ENCODE measurements at places on chromosomes 2 and 18.

GRCh38 chr2:215391531-215391930 is 44.3 kb downstream of the FN1 start:
- DNase-seq: no peak

GRCh38 chr2:29662861-29663260 is 258.5 kb downstream of the ALK start:
- DNase-seq: no peak

GRCh38 chr2:10266133-10266620 is 36.5 kb upstream of the HPCAL1 start:
- DNase-seq: no peak

DNA sequence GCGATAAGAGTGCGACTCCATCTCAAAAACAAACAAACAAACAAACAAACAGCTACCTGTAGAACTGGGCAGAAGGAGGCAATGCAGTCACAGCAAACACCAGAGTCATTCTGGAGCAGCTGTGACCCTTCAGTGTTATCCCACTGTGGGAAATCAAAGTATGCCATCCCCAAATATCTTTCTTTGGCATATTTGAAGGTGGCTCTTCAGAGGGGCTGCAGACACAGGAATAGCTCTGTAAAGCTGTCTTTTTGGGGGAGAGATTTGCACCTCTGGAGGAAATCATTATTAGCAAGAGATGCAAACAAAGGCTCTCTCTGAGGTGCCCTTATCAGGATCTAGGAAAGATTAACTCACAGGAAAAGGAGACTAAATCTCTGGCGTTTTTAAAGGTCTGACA is 98.5 kb upstream of the XPO1 start:
- DNase-seq: no peak

- no peak for DNase-seq
Measured at GRCh38 chr2:163859951-163860350, 124.1 kb upstream of the FIGN start.

- no peak for DNase-seq
Measured at GRCh38 chr18:44733069-44733753, 52.5 kb downstream of the SETBP1 start.

- DNase-seq: no peak
Measured at GRCh38 chr2:107001964-107002696, 116.2 kb upstream of the ST6GAL2 start.

- DNase-seq: no peak
Measured at GRCh38 chr2:8003462-8004075, 678.3 kb upstream of the ID2 start.

GRCh38 chr2:10466801-10467200 is 18.7 kb upstream of the ODC1 start:
- DNase-seq: no peak

- no peak for DNase-seq
Measured at GRCh38 chr18:55384551-55385275, 203.3 kb downstream of the TCF4 start.

DNA sequence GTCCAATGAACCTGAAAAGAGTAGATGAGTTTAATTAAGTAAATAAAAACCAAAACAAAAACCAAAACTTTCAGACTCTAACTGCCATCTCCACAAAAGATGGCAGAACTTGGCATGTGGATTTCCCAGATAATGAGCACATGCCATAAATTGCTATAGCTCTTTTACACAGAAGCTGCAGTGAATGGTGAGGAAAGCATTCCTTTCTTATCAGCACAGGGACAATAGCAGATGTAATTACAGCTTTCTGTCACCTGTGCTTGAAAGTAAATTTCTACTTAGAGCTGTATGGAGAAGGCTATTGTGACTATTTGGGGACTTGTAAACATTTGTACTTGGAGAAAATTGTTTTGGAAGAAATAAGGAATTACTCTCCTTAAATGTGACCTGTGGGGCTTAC is 378.4 kb downstream of the RPRM start:
- DNase-seq: no peak

DNA sequence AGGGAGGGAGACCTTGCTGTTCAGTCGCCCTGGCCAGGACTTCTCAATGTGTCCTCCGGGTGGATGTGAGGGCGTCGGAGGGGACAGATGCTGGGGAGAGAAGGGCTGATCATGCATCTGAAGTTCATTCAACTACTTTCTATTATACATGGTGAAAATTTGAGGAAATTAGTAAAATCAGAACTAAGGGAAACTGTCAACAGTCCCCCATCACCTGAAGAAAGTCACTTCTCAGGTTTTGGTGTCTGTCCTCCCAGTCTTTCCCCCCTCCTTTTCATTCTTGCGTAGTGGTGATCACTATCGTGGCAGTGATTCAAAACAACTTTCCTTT is 17.4 kb upstream of the ACKR3 start:
- peak; percentile 62 for DNase-seq

DNA sequence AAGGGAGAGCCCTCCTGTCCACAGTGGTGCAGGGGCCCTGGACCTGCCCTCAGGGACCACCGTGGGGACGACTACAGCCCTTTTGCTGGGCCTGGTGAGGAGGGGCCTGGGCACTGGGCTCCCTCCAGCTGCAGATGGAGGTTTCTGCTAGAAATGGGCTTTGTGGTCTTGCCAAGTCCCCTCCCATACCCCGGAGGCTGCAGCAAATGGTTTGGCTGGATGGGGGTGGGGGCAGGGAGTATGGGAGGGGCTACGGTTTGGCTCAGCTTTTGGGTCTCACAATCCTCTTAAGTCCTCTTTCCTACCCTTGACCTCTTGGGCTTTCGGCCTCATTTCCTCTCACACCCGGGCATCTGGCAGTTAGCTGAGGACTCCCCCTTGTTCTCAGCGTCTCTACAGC is 21.7 kb downstream of the TET3 start:
- no peak for DNase-seq

GRCh38 chr2:151774506-151774905 is 40.2 kb upstream of the NEB start:
- DNase-seq: no peak

GRCh38 chr2:128727914-128728313 is 409.2 kb upstream of the HS6ST1 start:
- DNase-seq: no peak

- no peak for DNase-seq
Measured at GRCh38 chr18:57956491-57956890, 87.5 kb upstream of the NEDD4L start.

DNA sequence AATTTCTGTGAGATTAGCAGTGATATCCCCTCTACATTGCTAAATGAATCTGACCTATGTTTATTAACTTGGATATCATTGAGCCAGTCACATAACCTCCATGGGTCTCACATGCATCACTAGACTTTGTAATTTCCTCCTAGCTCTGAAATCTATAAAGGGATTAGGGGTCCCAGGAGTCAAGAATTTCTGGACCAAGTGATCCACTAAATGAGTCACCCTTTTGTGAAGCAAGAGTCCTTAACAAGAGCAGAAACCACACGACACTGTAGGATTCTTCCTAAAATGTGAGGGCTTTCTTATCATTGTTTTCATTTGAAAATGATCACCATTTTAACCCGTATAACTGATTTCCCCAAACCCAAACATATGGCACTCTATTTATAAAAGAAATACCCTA is 90.3 kb downstream of the DHRS9 start:
- no peak for DNase-seq

DNA sequence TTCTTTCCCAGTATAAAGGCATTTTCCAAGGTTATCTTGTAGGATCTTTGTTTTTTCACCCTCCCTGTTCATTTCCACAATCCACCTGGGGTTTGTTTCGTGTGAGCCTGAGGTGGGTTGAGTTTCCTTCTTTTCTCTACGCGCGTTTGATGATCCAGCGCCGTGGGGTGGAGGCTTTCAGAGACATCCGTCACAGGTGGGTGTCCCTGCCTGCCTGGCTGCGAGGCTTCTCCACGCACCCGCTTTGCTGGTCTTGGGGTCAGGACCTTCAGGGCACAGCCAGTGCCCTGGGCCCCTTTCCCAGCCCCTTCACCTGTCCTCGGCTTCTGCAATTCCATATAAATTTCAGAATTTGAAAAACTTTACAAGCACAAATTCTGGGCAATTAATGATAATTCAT is 109.0 kb upstream of the ALKAL2 start:
- DNase-seq: no peak

DNA sequence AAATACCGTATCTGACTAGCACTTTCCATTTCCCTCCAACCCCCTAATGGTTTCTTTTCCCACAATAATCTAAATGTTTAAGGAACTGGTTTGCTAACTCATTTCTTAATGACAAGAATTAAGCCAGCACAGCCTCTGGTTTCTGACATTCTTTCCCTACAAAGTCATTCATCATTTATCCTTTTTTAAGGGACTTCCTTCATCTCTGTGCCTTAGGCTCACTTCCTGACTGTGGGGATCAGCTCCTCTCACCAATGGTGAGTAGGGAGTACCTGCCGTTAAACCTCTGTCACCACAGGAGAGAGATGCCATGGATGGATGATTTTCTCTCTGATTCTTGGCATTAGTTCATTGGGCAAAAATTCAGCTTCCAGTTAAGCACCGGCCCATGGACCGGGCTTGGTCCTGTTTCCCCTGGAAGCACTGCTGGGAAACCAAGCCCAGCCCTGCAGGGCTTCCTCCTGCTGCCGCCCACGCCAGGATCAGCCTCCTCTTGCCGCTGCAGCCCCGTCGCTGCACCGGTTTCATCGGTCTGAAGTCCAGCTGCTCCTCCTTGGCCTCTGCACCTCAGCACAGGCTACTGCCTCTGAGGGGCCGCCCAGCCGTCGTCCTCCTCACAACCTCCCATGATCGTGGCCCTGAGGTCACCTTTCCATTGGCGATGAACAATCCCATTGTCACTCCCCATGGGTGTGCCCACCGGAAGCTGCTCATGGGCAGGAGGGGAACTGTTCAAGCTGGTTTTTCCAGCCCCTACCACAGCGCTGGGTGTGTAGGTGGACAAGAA is 64.0 kb upstream of the ZNF516 start:
- DNase-seq: no peak

DNA sequence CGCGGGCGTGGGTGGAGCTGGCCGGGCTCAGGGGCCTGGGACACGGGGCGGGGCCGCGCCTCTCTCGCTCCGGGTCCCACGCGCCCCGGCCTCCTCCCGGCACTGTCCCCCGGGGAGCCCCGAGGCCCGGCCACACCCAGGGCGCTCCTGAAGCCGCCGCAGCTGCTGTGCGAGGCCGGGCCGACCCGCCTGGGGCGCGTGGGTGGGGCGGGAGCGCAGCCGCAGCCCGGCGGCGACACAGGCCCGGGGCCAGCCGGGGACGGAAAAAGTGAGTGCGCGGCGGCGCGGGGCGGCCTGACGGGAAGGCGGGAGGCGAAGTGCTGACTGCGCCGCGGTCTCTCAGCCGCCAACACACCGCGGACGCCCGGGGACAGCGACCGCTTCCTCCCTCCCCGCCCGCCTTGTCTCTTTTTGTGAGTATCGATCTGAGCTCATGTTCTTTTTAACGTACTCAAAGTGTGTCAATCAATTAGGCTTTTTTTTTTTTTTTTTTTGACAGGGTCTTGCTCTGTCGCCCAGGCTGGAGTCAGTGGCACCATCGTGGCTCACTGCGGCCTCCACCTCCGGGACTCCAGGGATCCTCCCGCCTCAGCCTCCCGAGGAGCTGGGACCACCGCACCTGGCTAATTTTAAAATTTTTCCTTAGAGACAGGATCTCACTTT is 14.5 kb downstream of the PDCD1 start:
- DNase-seq: peak; percentile 88

- no peak for DNase-seq
Measured at GRCh38 chr2:220165401-220165800, 538.0 kb downstream of the SLC4A3 start.

- no peak for DNase-seq
Measured at GRCh38 chr2:225630824-225631533, 231.5 kb downstream of the NYAP2 start.

DNA sequence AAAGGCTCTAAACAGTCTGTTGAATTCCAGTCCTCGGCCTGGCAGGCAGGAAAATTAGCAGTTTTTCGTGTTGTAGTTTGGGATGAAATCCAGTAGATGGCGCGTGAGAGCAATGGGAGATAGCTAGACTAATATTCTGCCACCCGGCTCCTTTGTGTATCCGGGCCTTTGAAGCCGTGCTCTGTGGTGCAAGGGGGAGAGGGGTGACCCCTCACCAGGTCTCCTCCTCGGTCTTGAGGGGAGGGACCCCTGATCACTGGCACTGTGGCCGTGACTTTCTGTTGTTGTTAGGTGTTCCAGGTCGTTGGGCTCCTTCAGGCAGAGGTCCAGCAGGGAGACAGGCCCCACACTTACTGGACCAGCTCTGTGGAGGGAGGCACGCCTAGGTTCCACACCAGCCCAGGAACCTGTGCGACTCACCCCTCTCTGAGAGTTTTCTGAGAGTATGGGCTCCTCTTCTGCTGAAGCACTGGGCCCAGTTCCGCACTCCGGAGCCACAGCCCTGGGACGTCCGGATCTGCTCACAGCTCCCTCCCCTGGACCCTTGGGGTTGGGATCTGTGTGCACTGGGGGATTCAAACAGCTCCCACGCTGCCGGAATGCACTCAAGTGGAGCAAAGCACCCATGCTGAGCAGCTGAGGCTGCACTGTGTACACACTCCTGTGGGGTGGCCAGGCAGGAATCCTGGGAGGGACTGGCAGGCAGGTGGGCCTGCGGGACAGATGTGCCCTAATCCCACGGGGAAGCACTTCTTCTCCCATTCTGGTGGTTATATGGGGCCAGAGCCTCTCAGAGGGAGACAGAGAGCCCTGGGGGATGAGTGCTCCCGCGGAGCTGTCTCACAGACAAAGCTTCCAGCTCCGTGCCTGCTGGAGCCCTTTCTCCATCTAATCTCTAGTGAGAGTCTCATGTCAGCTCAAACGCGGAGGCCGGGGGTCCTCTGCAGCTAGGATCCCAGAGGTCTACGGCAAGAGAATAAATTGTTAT is 8.8 kb downstream of the GKN2 start:
- peak; percentile 15 for DNase-seq

- peak; percentile 31 for DNase-seq
Measured at GRCh38 chr2:215680605-215681598, 245.0 kb upstream of the FN1 start.

- no peak for DNase-seq
Measured at GRCh38 chr2:168611896-168612650, 156.0 kb downstream of the CERS6 start.

DNA sequence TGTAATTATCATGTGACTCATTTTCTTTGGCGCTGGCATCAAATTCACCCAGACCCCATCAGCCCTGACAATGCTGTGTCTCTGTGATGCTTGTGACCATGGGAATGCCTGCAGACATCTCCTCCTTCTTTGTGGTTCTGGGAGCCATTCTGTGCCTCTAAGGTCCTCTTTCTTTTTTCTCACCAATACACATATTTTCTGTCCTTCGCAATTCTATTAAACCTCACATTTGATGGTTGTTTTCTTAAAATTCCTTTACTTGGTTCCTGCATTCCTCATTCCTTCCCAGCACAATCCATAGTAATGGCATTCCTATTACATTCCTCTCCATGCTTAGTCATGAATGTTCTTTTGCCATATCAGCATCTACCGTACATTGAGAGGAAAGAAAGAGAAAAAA is 375.3 kb downstream of the PIK3C3 start:
- DNase-seq: no peak
